ENCODE measurements at places on chromosomes 4 and X.
A peak's percentile ranks its signal among the peaks of the same experiment; 100 is the strongest.

GRCh38 chr4:183431614-183432013 lies 12.8 kb upstream of the CDKN2AIP start:
- DNase-seq = no peak

GRCh38 chr4:125688841-125689240 lies 374.1 kb downstream of the FAT4 start:
- no peak for DNase-seq

DNA sequence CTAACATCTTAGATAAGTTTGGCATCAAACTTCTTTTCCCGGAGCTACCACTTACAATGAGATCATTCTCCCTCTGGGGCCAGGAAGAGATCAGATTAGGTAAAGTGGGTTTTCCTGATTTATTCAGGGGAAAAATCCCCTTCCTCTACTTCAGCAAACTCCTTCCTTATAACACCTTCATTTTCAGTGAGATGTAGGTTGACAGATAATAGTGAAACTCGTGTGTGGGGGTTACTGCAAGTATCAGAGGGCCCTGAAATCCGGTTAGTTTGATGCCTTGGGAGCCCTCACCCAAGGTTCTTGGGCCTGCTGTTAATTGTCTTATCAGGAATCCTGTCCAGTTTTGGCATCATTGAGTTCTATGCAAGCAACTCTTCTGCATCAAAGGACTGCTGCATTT lies 10.8 kb downstream of the FTHL17 start:
- DNase-seq = no peak

- peak; percentile 55 for DNase-seq
Measured at GRCh38 chrX:49165901-49166881, 3.6 kb downstream of the MAGIX start.

- DNase-seq = no peak
Measured at GRCh38 chr4:133968174-133968573, 233.4 kb downstream of the PABPC4L start.

GRCh38 chr4:135065366-135065765 lies 863.8 kb upstream of the PABPC4L start:
- DNase-seq = no peak

DNA sequence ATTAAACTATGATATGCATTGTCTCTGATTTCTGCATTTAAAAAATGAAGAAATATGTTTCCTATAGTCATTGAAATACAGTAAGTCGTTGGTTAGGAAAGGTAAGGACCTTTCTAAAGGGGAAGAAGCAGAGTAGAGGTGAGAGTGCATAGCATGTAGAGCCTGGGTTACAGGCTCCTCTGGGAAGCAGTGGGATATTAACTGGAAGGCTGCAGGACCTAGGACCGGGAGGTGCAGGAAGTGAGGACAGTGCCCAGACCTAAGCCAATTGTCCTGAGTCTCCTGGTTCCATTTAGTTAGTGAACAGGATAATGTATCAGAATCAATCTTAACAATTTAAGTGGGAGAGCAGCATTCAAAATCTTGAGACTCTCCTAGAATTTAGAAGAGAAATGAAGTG lies 237.1 kb upstream of the NUDT6 start:
- DNase-seq = no peak

DNA sequence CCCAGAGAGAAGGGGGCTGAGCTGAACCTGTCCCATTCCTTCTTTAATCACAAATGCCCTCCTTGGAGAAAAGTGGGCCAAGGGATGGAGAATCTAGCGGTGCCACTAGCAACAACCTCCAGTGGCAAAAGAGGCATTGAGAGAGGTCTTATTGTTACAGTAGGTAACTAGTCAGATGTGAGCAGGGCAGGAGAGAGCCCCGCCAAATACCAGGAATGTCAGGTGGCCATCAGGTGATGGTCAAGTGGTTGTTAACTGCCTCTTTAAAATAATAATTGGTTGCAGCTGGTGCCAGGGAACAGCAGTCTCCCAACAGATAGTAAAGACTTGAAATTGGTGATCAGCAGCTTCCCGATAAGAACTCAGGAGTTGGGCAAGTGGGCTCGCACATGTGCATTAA lies 116.1 kb downstream of the EVC2 start:
- DNase-seq = no peak

GRCh38 chrX:19912-20571 lies 261.1 kb upstream of the PLCXD1 start:
- DNase-seq = no peak

DNA sequence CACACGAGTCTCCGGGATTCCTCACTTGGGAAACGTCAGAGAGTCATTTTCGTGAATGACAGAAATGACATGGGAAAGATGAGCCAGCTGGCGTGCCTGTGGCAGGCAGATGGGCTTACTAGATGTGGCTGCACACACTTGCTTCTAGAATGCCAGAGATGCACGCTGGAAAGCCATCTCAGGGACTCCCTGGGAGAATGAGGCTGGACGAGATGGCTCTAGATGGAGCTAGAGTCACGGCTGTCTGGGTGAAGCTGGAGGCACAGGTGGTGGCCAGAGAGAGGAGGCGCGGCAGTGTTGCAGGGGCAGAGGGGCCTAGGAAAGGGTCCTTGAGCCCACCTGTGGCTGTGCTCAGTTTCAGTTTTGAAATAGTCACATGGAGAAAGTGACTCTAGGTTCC lies 26.0 kb downstream of the TKTL1 start:
- no peak for DNase-seq

DNA sequence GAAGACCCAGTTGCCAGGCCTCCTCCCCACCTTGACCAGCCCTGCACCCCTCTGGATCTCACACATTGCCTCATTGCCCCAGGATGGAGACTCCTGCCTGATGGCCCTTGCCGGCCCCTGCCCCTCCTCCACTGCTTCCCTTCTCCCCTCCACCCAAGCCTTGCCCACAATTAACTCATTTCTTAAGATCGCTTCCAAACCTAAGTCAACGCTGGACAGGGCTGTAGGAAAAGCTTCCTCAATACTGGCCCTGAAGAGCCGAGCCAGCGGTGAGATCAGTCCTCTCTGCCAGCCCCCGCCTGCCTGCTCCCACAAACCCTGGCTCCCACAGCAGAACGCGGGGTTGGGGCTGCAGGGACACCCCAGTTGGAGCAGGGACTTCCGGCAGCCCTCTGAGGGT lies 7.5 kb upstream of the HAUS7 start:
- no peak for DNase-seq

GRCh38 chr4:17027495-17027894 lies 129.1 kb upstream of the LDB2 start:
- DNase-seq = no peak

- no peak for DNase-seq
Measured at GRCh38 chr4:76737180-76737579, 160.8 kb downstream of the SOWAHB start.

DNA sequence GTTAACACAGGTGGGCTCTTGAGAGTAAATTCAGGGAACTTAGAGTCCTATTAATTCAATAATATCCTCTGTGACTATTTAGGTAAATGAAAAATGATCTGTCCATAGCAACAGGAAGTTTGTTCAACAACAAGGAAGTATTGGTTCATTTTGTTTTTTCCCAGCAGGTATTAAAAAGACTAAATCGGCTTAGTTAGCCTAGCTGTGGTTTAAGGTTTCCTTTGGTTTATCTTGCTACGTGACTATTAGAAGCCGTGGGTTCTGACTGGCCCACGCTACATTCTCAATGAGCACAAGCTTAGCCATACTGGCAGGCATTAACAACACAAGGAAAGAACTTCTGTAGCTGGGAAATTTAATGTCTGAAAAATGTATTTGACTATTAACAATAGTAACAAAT lies 168.8 kb upstream of the HS3ST1 start:
- DNase-seq = no peak

DNA sequence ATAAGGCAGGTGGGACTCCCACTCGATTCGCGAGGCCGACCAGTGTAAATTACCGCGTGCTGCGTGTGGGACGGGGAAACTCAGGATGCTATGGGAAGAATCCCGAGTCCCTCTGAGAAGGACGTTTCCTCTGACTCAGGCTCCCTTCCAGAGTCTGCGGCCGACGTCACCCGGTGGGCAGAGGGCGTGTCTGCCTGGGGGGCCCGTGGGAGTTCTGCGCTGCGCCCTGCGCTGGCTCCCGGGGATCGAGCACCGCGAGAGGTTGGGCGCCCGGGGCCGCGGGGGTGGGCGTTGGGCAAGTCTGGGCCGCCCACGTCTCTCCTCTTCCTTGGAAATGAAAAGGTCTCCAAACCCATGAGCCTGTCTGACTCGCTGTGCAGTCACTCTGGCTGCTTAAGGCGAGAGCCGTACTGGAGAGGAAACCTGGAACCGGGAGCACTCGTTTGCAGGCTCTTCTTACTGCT lies 568 bp downstream of the NIPAL1 start:
- no peak for DNase-seq

DNA sequence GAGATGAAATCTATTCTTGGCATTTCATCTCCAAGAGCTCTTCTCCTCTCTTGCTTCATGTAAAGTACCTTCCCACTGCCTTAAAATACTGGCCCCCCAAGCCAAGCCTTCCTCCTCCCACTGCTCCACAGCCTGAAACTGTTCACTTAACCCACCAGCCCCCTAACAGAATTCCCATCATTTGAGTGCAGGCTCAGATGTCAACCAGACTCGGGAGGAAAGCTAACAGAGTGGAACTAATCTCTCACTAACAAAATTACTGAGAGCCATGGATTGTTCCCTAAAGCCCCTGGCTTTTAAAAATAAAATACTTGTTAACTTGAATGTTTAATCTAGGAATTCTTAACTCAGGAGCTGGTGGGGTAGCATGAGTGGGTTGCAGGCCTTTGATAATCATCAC lies 7.1 kb upstream of the DCUN1D4 start:
- no peak for DNase-seq

GRCh38 chrX:71652405-71652804 lies 14.9 kb upstream of the LOC101059915 start:
- peak; percentile 36 for DNase-seq

DNA sequence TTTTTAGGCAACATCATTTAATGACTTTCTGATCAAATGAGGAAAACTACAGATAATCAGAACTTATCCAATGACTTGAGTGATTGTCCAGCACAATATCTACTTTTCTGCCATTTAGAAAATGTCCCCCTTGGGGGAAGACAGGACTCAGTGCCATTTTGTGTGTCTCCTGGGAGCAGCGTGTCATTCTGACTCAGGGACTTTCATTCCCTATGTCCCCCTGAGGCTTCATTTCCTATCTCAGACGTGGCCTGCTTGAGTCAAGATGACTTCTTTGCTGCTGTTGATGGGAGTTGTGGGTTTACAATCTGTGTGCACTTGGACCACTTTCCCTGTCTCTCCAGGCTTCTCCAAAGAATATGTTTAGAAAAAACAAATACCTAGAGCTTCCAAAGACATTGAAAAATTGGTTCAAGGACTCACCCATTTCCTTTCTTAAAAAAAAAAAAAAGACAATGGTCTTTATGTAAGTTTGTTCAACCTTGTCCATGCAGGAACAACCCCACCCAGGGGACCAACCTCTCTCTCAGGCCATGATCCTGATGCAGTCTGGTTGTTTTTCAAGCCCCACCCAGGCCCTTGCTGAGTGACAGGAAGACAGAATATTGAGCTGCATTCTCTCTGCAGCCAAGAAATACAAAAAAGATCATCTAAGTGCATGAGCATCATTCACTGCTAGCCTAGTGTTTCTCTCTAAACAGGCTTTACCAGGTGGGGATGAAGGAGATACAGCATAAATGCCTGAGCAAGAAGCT lies 34.3 kb upstream of the TMEM154 start:
- no peak for DNase-seq

- DNase-seq = no peak
Measured at GRCh38 chr4:181957088-181957487, 286.1 kb upstream of the TENM3 start.

GRCh38 chrX:149207518-149207917 lies 297.6 kb downstream of the IDS start:
- DNase-seq = no peak

DNA sequence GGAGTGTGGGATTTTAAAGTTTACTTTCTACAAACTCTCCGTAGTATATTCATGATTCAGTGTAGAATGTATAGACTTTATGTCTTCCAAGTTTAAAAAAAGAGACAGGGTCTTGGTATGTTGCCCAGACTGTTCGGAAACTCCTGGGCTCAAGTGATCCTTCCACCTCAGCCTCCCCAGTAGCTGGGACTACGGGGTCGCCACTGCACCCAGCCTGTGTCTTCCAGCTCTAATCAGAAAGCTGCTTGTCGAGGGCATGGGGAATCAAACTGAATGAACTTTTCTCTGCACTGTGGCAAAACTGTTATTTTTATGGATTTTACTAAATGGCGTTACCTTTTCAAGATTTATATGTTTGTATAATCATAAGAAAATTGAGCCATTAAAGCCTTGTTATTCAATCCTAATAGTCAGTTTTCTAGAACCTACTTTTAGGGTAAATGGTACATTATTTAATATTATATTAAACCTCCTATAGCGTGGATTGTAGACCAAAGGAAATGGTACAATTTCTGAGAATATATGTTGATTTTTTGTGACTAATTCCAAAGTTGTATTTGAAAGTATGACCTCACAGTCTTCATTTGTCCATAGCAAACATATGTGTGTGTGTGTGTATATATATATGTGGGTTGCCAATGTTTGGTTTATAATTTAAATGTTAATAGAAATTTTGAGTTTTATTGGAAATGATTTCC lies 1.1 kb downstream of the BLOC1S4 start:
- DNase-seq = no peak

DNA sequence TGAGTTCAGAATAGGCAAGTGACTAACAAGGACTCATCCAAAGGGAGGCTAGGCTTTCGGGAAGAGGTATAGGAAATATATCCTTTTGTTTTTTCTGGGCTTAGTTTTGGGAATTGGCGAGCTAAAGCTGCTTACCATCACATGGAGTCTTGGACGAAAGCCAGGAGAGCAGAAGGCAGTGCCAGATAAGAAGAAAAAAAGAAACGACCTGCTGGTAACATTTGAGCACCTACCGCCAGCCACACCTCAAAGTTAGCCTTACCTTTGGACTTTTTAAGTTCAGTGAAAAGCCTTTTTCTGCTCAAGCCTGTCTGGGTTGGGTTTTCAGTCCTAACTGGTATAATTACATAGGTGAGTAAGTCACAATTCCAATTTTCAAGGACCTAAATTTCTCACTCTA lies 85.1 kb upstream of the LCORL start:
- no peak for DNase-seq

- no peak for DNase-seq
Measured at GRCh38 chrX:30900227-30900626, 11.2 kb upstream of the TAB3 start.

GRCh38 chrX:17024886-17025285 lies 78.4 kb downstream of the REPS2 start:
- no peak for DNase-seq

DNA sequence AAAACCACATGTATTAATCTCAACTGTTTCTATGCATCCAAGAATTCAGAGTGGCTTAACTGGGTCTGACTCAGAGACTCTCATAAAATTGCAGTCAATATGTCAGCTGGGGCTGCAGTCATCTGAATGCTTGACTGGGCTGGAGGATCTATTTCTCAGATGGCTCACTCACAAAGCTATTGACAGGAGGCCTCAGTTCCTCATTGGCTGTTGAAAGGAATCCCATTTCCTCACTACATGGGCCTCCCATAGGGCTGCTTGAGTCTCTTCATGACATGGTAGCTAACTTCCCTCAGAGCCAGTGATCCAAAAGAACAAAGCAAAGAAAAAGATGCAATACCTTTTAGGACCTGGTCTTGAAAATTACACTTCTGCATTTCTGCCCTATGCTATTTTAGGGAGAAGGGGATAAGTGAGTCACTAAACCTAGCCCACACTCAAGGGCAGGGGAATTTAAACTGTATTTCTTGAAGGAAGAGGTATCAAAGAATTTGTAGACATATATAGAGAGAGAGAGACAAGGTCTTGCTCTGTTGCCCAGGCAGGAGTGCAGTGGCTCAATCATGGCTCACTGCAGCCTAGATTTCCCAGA lies 9.8 kb downstream of the SCFD2 start:
- DNase-seq = no peak
